ENCODE measurements at places on chromosomes 6 and 20.

DNA sequence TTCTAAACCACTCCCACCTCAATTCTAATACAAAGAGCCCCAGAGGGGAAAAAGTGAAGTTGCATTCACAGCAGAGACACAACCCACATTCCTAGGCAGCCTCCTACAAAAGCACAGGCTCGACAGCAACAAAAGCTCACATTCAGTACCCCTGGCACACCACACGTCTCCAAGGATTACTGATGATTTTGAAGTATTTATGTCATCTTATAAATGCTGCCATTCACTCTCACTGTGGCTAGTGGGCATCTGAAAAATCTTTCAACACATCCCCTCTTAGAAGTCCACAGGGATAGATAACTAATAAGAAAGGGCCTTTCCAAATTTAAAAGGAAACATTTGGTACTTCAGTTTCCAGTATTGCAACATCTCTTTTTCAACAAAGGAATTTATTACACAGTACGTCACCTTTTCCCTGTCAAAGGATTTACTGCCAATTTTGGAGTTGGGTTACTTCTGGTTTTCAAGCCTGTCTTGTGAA, 146.7 kb downstream of the TASP1 start:
- DNase-seq: no peak

- no peak for DNase-seq
These were observed 54.1 kb downstream of the PLAGL1 start for GRCh38 chr6:143953922-143954321.

- DNase-seq: no peak
These were observed 39.9 kb downstream of the ANKRD60 start for GRCh38 chr20:58188527-58188926.

GRCh38 chr6:49668083-49668511, 31.5 kb upstream of the RHAG start:
- DNase-seq: no peak

- no peak for DNase-seq
These were observed 89.7 kb downstream of the INSM1 start for GRCh38 chr20:20457392-20458126.

DNA sequence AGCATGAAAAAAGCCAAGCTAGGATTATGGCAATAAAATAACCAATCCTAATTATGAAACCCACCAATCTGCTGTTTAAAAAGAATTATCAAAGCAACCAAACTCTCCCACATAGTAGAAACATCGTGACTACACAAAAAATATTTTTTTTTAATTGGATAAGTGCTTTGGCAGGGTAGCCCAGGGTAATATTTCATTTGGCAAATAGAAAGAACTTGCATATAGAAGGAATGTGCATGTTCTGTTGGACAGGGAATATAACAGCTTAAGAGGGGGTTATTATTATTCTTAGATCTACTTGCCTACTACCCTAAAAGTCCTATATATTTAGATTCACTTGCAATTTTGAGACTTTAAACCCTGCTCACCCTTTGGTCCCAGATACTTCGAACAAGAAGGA, 972 bp downstream of the GSTA3 start:
- no peak for DNase-seq

- no peak for DNase-seq
These were observed 1.4 kb downstream of the RPRD1B start for GRCh38 chr20:38034961-38035360.

DNA sequence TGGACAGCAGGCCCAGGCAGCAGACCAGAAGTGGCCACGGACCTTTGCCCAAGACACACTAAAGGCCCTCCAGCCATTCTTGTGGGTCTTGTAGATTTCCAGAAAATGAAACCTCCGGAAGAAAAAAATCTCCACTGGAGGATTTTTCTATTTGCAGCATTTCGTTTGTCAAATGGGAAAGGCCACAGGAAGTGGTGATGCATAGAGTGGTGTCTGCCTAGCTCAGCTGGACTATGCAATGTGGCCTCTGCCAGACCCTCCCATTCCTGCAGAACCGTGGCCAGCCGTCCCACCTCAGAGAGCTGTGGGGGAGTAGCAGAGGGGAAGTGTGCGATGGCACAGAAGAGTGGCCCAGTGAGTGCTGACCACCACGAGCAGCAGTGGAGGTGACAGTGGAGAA, 24.0 kb upstream of the INSM1 start:
- DNase-seq: no peak

DNA sequence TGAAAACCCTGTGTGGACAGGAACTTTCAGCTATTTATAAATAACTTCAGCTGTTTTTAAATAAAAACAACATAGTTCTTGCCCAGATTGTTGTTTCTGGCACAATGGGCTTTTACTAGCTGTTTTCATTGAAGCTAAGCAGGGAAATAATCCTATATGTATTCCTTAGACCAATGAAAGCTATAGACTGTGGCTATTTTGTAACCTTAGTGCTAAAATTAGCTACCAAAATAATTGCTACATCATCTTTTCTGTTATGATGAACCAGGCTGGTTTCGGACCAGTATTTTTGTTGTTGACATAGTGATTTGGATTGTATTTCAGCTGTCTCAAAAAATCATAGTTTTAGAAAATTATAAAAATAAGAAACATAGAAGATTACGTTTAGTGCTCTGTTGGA, 13.7 kb downstream of the PHF3 start:
- no peak for DNase-seq

DNA sequence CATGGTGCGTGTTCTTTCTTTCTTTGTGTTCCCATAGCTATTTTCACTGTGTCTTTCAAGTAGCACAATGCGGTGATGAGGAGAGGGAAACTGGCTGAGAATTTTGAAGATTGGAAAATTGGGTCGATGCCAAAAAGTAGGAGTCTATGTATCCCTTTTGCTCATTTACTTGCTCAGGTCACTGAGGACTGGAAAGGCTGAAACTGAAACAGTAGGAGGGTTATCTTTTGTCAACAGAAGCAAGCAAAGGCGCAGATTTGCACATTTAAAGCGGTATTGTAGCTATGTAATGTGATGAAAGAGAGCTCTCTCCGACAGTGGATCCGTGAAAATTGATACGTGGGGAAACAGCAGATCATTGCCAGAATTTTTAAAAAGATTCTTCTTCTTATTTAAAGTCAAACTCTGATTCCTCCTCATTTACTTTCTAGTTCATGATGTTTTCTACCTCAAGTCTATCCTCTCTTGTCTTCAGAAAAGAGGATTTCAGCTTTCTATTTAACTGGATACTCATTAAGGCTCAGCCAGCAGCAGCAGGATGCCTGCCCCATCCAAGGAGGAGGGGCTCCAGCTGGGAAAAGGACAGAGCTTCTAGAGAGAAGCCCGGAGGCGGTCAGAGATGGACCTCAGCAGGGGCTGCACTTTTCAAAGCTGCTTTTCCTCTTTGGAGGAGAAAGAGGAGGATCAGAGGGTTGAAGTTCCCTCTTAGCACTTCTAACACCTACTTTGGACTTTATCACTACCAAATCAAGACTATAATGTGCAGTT, 15.9 kb upstream of the FYN start:
- peak; percentile 38 for DNase-seq

DNA sequence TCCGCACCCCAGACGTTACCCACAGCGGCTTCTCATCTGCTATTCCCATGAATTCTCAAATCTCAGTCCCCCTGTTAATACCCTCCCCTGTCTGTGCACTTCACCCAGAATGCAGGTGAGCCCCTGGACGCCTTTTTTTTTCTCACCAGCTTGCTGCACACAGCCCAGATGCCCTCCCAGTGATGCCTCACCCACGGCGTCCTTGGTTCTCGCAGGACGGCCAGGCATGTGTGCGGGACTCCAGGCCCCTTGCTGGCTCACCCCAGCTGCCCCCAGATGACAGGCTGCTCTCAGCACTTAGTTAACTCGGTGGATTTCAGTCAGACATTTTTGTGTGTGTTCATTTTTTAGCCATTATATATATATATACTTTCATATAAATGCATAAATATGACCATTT, 25.4 kb upstream of the PI16 start:
- DNase-seq: no peak

Measured in K562 (cell line).